ENCODE measurements at places on chromosomes 16 and 17.

- DNase-seq: no peak
Observed at GRCh38 chr16:49562228-49562627, 188.6 kb downstream of the C16orf78 start.

GRCh38 chr17:16989953-16990860 is 18.3 kb upstream of the TNFRSF13B start:
- DNase-seq: no peak

DNA sequence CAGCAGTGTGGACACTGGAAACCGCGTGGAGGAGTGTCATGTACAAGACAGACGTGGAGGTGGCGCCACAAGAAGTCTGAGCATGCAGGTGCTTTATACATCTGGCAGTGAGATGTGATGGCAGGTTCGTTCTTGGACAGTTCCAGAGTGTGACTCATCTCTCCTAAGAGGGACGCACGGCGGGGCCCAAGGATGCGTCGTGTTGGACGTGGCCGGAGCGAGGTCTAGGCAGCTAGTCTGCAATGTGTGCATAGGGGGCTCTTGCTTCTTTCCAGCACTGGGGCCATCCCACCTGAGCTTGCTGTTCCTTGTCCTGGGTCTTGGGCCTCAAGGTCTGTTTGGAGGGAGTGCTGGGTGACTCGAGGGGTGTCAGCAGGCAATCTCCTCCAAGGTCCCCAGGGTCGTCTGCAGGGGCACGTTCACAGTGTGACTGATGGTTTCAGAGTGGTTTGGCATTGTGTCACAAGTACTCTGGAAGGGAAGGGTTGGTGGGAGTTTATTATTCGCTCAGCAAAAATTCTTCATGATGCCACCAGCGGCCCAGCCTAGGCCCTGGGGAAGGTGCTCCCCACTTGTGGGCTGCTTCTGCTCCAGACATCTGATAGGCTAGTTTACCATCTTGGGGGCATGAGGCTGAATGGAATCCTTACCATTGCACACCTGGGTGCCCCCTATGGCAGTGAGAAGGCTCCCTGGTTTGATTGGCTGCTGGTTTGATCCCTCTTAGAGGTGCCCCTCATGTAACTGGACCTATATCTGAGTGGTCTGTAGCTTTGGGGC is 22.1 kb downstream of the SPACA3 start:
- no peak for DNase-seq

GRCh38 chr16:29877266-29877961 is 14.4 kb upstream of the CDIPT start:
- no peak for DNase-seq

GRCh38 chr17:34487626-34488025 is 91.8 kb upstream of the TMEM132E start:
- no peak for DNase-seq

DNA sequence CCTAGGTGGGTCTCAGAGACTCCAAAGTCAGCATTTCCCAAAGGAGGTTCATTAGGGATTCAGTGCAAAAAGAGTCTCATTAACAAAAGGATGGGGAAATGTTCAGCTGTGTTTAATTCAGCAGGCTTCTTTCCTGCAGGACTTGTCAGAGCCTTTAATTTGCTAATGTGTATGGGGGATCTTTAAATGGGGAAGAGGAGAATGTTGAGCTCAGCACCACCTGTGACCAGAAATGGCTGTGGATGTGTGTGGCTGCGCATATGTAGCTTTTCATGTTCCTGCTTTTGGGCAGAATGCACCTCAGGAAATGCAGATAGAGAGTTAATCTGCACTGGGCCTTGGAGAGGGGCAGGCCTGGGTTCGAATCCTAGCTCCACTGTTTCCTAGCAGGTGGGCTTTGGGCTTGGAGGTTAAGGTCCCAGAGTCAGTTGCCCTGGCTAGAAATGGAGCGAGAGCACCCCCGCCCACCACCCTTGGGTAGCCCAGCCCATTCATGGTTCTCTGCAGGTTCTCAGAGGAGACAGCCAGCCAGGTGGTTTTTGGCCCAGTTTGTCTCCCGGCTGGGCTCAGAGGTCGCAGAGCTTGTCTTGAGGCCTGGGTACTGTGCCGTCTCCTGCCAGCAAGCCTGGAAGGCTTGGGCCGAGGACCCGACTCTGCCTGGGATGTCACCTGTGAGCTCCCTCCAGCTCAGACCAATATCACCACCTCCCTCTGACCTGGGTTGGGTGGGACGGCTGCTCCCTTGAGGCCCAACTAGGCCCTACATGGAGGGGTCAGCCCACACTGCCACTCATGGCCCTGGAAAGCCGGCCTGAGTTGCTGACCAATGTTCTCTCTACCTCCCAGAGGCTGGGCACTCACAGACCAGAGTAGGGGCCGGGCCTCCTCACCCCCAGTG is 9.3 kb downstream of the ADCY7 start:
- DNase-seq: no peak
